ENCODE measurements at places on chromosomes 5 and 9. TPM values are rescaled to one million over a fixed set of nuclear protein-coding genes. Genes with fewer than 3 reads are reported as not detected.
A peak's percentile ranks its signal among the peaks of the same experiment; 100 is the strongest.

BTNL3 gene
- not detected for total RNA-seq

FGF1 gene
- total RNA-seq = not detected

CTXN3 gene
- not detected for total RNA-seq

SPATA31C1 gene
- total RNA-seq = not detected

SLC27A6 gene
- total RNA-seq = not detected

FOXI1 gene
- 0.18 TPM for total RNA-seq

GRCh38 chr9:137988051-137988450 lies 110.5 kb downstream of the CACNA1B start:
- no peak for DNase-seq

- DNase-seq = no peak
These were observed 447 bp downstream of the CRAT start for GRCh38 chr9:129109952-129110739.

GRCh38 chr5:33223563-33224284 lies 217.0 kb upstream of the TARS1 start:
- DNase-seq = no peak

- DNase-seq = peak; percentile 9
These were observed 38.9 kb downstream of the LYRM7 start for GRCh38 chr5:131209506-131210150.

GRCh38 chr9:73640971-73641370 lies 489.3 kb downstream of the ANXA1 start:
- no peak for DNase-seq

- no peak for DNase-seq
These were observed 138.9 kb upstream of the SGCD start for GRCh38 chr5:156188016-156188415.
